ENCODE measurements at places on chromosomes 7 and 10. TPM values are rescaled to one million over a fixed set of nuclear protein-coding genes. Genes with fewer than 3 reads are reported as not detected.

DNA sequence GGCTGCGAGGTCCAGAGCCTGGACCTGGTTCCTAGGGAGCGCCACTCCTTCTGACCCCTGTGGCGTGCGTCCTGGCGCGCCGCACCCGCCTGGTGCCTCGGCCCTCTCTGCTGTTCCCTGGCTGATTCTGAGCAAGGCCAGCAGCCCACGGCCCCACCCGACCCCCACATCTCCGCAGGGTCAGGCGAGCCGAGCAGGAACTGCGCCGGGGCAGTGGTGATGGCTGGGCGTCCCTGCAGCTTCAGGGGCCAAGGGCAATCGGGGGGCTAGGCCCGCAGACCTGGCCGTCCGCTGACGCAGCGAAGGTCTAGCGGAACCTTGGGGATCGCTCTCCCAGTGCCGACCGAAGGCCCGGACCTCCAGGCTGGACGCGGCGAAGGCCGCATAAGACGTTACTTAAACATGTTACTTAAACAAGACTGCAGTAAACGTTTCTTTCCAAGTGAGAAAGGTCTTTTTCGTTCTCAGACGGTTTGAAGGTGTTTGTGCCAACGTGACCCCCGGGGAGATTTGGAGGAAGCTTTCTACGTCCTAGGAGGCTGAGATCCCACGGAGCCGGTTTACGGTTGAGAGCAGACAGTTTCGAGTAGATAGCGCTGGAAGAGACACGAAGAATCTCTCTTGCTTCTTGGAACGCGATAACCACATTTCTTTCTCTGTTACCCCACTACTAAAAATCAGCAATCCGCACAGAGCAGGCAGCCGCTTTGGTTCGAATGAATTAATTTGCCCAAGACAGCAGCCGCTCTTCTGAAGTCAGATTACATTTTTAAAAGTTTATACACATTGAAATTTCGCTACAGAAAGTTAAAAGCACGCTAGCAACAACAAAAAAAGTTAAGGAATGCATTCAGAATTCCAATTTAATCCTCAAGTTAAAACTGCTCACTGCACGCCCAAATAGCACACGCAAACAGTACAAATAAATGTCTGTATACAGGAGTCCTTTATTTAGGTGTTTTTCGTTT is 4.9 kb upstream of the NKX2-3 start:
- no peak overlapping the region for H3K4me3 ChIP-seq
- no peak for DNase-seq
- H3K4me1 ChIP-seq: peaks cover 5% of the 10 kb centered on the region

CNPY1 gene
- total RNA-seq: not detected

- H3K4me3 ChIP-seq: no peak overlapping the region
- no peaks in the 10 kb centered on the region for H3K36me3 ChIP-seq
- DNase-seq: no peak
- no peaks in the 10 kb centered on the region for H3K4me1 ChIP-seq
- H3K27ac ChIP-seq: no peak overlapping the region
These were observed 14.7 kb upstream of the LMBR1 start for GRCh38 chr7:156907656-156908055.

DNA sequence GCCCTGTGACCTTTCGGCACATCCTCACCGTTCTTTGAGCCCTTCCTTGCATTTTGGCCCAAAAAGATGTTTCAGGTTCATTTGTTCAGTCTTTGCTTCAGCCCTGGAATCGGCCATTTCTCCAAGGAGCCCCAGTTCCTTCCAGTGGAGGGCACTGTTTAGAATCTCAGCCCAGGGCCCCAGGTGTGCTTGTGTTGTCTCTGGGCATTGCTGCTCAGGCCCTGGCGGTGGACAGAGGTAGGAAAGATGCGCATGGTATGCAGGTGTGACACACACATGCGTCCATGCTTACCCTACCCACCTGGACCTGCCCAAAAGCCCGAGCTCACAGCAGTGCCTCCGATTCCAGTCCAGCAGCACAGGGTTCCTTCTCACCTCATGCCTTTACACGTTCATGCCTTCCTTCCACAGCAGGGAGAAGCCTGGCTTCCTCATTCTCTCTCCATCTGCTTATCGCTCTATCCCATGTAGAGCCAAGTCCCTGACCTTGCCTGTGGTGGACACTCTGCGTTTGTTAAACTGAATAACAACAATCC is 70.6 kb downstream of the LHPP start:
- peak; percentile 42 for DNase-seq
- no peaks in the 10 kb centered on the region for H3K36me3 ChIP-seq
- H3K4me3 ChIP-seq: no peak overlapping the region
- peaks cover 3% of the 10 kb centered on the region for H3K27me3 ChIP-seq
- H3K27ac ChIP-seq: no peak overlapping the region

ACTA2 gene
- 4.3 TPM for total RNA-seq

ACTL6B gene
- total RNA-seq: 95.2 TPM

Data from glutamatergic neuron (in vitro differentiated cells).